Breast epithelium (tissue), 4 donors: ENCODE measurements at places on chromosomes 1 and 21. TPM values are rescaled to one million over a fixed set of nuclear protein-coding genes. Genes with fewer than 3 reads are reported as not detected.

The LRRC71 gene
- total RNA-seq = not detected

The RIPPLY3 gene
- total RNA-seq = 0.16 TPM

The SEMA6C gene
- total RNA-seq = 5.2 TPM

The FCRL1 gene
- total RNA-seq = not detected

The KRTAP13-2 gene
- not detected for total RNA-seq

The MAN1C1 gene
- total RNA-seq = 13.8 TPM

The DDR2 gene
- 47.2 TPM for total RNA-seq

- no peaks in the 10 kb centered on the region for H3K36me3 ChIP-seq
- H3K27ac ChIP-seq = no peak overlapping the region
- DNase-seq = no peak
- no peaks in the 10 kb centered on the region for H3K4me1 ChIP-seq
Measured at GRCh38 chr1:29884740-29885139, 648.4 kb downstream of the PTPRU start.

- H3K27me3 ChIP-seq = no peaks in the 10 kb centered on the region
- DNase-seq = no peak
- H3K27ac ChIP-seq = no peak overlapping the region
- H3K36me3 ChIP-seq = no peaks in the 10 kb centered on the region
Measured at GRCh38 chr1:184464757-184465156, 77.9 kb downstream of the C1orf21 start.

DNA sequence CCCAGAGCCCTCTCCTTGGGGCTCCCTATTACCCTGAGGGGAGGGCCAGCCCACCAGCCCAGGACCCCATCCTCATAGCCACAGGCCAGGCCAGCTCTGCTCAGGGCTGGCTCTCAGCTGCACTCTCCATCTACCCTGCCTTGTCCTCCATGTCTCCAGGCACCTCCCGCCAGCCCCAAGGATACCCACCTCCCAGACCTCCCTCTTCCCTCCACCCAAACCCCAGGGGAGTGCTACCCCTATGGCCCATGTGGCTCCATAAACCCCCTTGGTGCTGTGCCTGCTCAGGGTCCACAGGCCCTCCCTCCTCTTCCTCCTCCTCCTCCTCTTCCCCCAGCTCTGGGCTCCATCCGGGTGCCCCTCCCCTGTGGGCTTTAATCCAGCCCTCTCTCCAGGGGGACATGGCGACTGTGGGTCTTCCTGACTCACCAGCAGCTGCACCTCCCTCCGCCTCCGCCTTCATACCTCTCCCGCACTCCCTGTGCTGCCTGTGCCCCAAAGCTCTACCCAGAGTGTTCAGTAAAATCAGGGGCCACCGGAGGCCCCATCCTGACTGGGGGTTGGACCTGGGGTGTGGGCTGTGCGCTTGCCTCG is 9.1 kb downstream of the YBEY start:
- H3K27ac ChIP-seq = peak overlapping the region; percentile 86
- H3K4me1 ChIP-seq = no peaks in the 10 kb centered on the region
- no peaks in the 10 kb centered on the region for H3K27me3 ChIP-seq
- H3K4me3 ChIP-seq = no peak overlapping the region

DNA sequence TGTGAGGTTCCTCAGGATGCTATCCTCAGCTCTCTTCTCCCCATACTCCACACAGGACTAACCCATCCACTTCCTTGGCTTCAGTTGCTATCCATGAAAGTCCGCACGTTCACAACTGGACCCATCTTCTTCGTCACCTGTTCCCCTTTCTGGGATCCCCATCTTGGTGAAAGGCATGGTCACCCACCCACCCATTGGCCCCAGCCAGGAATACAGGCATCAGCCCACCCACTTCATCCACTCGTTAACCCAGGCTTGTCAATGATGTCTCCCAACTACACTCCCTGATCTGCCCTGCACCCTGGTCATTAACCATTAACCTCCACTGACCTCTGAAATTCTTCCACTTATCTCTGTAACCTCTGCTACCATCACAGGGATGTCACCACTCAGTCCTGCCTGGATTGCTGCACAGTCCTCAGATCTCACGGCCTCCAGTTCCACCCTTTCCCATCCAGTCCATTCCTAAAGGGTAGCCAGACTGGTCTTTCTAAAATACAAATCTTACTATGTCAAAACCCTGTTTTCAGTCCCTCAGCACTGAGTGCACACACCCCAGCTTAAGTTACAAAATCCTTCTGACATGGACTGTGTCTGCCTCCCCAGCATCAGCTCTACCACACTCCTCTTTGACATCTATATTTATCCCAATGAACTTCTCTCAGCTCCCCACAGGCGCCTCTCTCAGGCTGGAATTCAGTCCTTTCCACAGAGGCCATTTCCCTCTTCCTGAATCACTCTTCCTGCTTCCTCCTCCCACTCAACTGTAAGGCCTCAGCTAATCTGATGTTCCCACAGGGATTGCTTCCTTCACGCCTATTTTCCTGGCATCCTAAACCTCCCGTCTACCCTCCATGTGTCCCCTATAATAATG is 10.4 kb downstream of the PGLYRP4 start:
- no peaks in the 10 kb centered on the region for H3K36me3 ChIP-seq
- H3K27me3 ChIP-seq = no peaks in the 10 kb centered on the region
- H3K4me3 ChIP-seq = no peak overlapping the region
- no peak for DNase-seq
- H3K4me1 ChIP-seq = no peaks in the 10 kb centered on the region

DNA sequence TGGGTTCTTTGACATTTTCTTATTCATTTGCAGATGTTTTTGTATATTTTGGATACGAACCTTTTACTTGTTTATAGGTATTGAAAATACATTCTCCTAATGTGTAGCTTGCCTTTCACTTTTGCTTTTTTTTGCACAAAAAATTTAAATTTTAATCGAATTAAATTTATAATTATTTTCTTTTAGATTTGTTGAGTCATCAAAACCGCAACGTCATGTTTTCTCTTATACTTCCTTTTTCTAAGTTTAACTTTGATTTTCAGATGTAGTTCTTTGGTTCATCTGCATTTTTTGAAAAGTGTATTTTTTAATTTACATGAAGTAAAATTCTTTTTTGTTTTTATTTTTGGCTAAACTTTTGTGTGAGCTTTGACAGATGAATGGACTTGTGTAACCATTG is 243.7 kb upstream of the DPYD start:
- H3K27ac ChIP-seq = no peak overlapping the region
- H3K36me3 ChIP-seq = no peaks in the 10 kb centered on the region
- no peak overlapping the region for H3K4me3 ChIP-seq
- H3K27me3 ChIP-seq = no peaks in the 10 kb centered on the region
- no peak for DNase-seq

DNA sequence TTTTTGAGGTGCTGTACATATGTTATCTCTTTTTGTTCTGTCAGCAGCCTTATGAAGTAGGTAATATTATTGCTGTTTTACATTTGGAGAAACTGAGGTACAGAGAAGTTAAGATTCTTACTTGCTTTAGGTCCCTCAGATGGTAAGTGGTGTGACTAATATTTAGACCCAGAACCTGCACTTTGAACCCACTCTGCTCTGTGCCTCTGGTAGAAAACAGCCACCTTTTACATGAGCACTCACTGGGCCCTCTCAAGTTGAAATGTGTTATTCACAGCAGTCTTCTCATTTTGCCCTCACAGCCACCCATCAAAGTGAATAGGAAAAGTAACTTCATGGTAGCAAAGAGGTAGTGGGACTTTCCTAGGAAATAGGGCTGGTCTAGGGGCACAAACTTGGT is 4.7 kb downstream of the NSUN4 start:
- H3K4me1 ChIP-seq = peaks cover 5% of the 10 kb centered on the region
- no peaks in the 10 kb centered on the region for H3K27me3 ChIP-seq
- no peak overlapping the region for H3K4me3 ChIP-seq
- no peak for DNase-seq
- H3K36me3 ChIP-seq = peaks cover 3% of the 10 kb centered on the region
- H3K27ac ChIP-seq = no peak overlapping the region

GRCh38 chr21:32427958-32428623 is 15.6 kb downstream of the EVA1C start:
- no peak overlapping the region for H3K4me3 ChIP-seq
- no peaks in the 10 kb centered on the region for H3K27me3 ChIP-seq
- H3K27ac ChIP-seq = peak overlapping the region; percentile 72
- no peak for DNase-seq
- H3K4me1 ChIP-seq = peaks cover 9% of the 10 kb centered on the region

DNA sequence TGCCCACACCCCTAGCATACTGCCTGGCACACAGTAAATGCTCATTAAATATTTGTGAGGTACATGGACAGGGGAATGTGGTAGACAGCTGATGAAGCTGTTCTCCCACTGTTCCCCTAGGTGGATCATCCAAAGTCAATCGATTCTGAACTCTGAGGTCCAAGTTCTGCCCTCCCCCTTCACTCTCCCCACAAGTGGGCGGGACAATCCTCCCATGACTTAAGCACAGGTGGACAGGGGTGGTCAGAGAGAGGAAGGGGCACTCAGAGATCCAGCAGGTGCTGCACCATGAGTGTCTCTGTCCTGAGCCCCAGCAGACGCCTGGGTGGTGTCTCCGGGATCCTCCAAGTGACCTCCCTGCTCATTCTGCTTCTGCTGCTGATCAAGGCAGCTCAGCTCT is at the start of gene CYP4A22:
CYP4A22 (plus strand) TSS at position 244 of the 400 bp plus-strand sequence; CDS start at position 289, 45 bp downstream.
- no peaks in the 10 kb centered on the region for H3K27me3 ChIP-seq
- no peak within 1 kb of the TSS for H3K4me3 ChIP-seq
- no peaks in the 10 kb centered on the region for H3K4me1 ChIP-seq
- H3K27ac ChIP-seq = no peak within 1 kb of the TSS

DNA sequence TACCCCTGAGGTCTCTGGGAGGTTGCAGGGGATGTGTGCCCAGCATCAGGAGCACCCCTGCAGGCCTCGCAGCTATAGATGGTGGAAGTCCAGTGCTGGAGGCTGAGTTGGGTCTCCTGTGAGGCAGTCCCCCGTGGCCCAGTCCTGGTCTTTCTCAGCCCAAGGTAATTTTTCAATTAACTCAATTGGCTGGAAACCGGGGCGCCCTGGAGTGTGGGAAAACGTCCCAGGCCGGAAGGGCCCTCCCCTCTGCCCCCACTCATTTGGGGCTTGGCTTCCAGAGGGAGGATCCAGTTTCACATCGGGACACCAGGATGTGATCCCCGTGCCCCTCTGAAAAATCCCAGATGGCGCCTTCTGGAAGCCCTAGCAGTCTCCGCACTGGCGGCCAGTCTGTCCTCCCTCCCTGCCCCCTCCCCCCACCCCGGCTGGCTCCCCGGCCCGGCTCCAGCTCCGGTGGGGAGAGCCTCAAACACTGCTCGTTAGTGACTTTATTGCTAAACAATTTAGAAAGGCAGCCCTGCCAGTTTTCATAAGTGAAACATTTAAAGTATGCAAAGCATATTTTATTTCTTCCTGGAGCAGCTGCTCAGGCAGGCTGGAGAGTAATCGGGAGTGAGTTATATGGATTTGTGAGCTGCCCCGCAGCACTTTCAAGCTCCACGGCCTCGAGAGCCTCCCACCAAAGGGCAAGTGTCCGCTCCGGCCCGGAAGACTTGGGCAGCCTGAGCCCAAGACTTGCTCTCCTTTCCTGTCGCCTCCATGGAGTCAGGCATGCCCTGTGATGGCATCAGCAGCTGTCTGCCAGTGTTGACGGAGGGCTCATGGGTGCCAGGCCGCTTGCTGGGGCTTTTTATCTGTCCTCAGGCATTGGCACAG is 208.2 kb upstream of the TMEM51 start:
- peak overlapping the region; percentile 96 for H3K27ac ChIP-seq
- no peak for DNase-seq
- peak overlapping the region; percentile 35 for H3K4me3 ChIP-seq
- H3K4me1 ChIP-seq = peaks cover 19% of the 10 kb centered on the region
- no peaks in the 10 kb centered on the region for H3K36me3 ChIP-seq

- peak overlapping the region; percentile 43 for H3K27ac ChIP-seq
- no peak for DNase-seq
- H3K27me3 ChIP-seq = no peaks in the 10 kb centered on the region
Measured at GRCh38 chr1:170707959-170708655, 44.2 kb downstream of the PRRX1 start.

- H3K27me3 ChIP-seq = no peaks in the 10 kb centered on the region
- no peak for DNase-seq
- no peaks in the 10 kb centered on the region for H3K36me3 ChIP-seq
- H3K4me3 ChIP-seq = no peak overlapping the region
Measured at GRCh38 chr1:226666692-226667091, 72.4 kb downstream of the ITPKB start.

DNA sequence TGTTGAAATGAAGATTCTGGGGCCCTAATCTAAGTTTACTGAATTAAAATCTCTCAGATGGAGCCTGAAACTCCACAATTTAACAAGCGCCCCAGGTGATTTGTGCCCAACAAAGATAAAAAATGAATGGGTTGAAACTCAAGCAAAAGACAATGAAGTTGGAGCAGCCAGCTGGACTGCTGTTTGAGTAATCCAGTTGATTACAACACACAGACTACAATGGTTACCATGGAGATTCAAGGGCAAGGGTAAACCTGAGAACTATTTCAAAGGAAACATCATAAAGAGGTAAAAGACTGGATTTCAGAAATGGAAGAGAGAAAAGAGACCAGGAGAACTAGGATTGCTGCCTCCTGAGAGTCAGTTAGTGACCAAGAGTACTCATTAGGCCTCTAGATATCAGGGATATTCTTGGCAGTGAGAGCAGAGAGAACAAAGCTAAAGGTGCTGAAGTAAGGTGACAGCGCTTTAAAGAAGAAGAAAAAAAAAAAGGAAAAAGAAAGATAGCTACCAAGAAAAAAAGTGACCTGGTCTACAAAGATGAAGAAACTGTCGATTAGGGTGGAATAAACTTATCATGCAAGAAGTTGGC is 44.5 kb downstream of the LRRC53 start:
- no peaks in the 10 kb centered on the region for H3K27me3 ChIP-seq
- H3K4me1 ChIP-seq = no peaks in the 10 kb centered on the region

DNA sequence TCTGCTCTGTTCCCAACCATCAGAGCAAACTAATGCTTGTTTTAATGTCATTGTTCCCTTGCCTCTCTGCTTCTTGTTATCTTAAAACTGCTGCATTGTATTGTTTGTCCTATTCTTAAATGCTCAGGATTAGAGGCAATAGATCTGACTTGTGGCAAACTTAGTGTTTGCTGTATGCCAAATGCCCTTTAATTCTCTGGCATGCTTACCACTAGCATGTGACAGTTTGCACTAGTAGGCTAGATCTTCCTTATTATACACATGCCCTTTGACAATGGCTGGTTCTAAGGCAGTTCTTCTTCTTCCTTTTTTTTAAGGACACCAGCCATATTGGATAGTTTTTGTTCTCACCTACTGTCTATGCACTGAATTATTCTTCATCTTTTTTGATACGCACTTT is 30.1 kb downstream of the PALMD start:
- H3K36me3 ChIP-seq = no peaks in the 10 kb centered on the region
- H3K27ac ChIP-seq = no peak overlapping the region
- DNase-seq = no peak
- H3K27me3 ChIP-seq = no peaks in the 10 kb centered on the region

DNA sequence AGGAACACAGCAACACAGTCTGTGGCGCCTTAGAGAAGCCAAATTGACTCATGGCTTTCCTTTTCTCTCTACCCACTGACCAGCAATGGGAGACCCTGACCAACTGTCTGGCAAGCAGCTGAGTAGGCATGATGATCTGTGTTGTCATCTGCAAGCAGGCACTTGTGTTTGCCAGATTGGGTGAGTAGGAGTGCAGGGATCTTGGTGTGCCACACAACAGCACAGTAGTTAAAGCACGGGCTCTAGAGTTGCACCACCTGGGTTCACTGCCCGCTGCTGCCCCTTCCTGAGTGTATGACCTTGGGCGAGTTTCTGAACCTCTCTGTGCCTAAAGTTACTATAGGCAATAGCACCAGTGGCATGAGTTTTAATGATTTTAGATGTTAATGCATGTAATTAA is 95.7 kb upstream of the CD53 start:
- no peak for DNase-seq
- no peaks in the 10 kb centered on the region for H3K36me3 ChIP-seq
- no peak overlapping the region for H3K4me3 ChIP-seq
- peaks cover 3% of the 10 kb centered on the region for H3K4me1 ChIP-seq
- H3K27ac ChIP-seq = no peak overlapping the region

GRCh38 chr1:208159555-208160258 is 84.5 kb downstream of the PLXNA2 start:
- no peak for DNase-seq
- no peak overlapping the region for H3K4me3 ChIP-seq
- no peaks in the 10 kb centered on the region for H3K4me1 ChIP-seq
